ENCODE measurements at places on chromosomes 6 and 20.
A peak's percentile ranks its signal among the peaks of the same experiment; 100 is the strongest.

GRCh38 chr6:78701407-78701806, 165.9 kb upstream of the IRAK1BP1 start:
- no peak for DNase-seq

GRCh38 chr6:14228571-14228970, 111.0 kb downstream of the CD83 start:
- no peak for DNase-seq

- no peak for DNase-seq
Observed at GRCh38 chr6:73624896-73625295, 28.9 kb downstream of the SLC17A5 start.

GRCh38 chr20:3863317-3863716, 16.7 kb downstream of the MAVS start:
- DNase-seq: no peak

GRCh38 chr6:16725145-16725864, 36.0 kb downstream of the ATXN1 start:
- no peak for DNase-seq

DNA sequence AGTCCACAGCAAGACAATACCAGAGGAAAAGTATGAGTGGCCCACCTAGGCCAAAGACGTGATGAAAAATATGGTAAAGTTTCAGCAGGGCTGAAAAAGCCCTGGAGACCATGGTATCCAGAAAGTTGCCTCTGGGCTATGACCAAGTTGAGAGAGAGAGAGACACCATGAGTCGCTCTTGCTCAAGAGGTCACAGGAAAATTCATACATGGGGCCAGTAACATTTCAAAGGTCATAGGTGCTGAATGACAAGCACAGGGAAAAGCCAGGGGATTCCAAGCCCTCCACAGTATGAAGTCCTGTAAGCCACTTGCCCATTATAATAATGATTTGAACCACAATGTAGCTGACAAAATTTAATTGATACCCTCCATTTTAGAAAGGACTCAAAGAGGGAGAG, 657.7 kb upstream of the CITED2 start:
- DNase-seq: no peak

- no peak for DNase-seq
Observed at GRCh38 chr6:111651185-111652034, 45.7 kb upstream of the TRAF3IP2 start.

- no peak for DNase-seq
Observed at GRCh38 chr20:9130521-9130920, 61.6 kb downstream of the PLCB4 start.

DNA sequence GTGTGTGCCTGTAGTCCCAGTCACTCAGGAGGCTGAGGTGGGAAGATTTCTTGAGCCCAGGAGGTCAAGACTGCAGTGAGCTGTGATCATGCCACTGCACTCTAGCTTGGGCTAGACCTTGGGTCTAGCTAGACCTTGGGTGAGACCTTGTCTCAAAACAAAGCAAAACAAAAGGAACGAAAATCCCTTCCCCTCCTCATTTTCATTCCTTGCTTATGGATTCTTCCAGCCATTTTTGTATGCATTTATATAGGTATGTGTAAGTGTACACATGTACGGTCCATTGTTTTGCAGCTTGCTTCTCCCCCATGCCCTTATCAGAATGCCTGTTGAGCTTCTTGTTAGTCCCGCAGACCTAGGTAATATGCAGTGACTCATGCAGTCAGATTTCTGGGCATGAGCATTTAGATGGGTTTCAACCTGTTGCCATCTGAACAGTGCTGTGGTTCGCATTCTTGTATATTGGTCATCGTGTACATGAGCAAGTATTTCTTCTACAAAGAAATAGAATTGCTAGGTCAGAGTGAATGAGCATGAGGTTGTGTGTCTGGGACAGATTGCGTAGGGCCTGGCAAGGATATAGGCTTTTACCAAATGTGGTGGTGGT, 73.2 kb downstream of the ATRN start:
- DNase-seq: no peak

GRCh38 chr6:139699911-139700310, 325.5 kb upstream of the CITED2 start:
- no peak for DNase-seq

DNA sequence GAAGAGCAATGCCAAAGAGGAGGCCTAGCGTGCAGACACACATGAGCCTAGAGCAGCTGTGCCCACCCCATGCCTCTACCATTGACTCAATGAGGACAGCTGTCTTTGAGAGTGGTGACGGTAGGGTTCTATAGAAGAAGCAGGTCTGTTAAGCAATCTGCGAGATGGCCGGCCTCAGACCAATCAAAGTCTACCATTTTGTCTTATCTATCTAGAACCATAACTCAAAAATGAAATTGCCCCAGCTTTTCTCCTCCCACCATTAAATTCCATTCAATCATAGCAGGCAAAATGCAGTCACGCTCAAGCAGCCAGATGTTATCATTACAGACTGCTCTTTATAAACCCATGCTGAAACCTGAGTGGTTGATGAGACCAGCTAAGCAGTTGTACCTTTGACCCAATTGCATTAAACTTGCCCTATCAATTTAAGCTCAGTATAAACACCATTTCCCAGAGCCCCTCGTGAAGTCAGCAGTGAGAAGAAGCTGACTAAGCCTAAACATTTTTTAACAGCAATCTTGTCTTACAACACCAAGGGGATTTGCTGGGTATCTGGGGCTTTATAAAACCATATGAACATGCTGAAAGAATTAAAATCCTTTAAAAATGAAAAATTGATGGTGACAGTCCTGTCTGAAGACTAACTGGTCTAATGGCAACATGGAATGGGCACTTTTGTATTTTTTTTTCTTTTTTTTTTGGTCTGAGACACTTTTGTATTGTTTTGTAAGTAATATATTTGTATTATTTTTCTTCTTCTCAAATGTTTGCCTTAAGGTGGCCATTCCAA, 57.5 kb downstream of the FOXC1 start:
- no peak for DNase-seq

- no peak for DNase-seq
Observed at GRCh38 chr6:113291751-113292445, 565.2 kb upstream of the MARCKS start.

DNA sequence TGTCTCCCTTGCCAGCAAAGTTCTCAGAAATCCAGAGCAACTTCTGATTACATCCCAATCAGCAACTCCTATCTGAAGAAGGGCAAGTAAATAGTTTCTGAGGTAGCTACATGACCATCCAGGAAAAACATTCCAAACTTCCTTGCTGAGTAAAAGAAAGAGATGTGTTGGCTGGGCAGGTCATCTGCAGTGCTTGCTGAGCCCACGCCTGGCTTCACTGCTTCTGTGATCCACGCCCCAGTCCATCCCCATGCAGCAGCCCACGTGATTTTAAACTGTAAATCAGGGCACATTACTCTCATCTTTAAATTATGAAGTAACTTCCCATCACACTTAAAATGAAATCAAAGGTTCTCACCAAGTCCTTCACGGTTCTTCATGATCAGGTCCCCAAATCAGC, 603.6 kb downstream of the QKI start:
- DNase-seq: no peak

DNA sequence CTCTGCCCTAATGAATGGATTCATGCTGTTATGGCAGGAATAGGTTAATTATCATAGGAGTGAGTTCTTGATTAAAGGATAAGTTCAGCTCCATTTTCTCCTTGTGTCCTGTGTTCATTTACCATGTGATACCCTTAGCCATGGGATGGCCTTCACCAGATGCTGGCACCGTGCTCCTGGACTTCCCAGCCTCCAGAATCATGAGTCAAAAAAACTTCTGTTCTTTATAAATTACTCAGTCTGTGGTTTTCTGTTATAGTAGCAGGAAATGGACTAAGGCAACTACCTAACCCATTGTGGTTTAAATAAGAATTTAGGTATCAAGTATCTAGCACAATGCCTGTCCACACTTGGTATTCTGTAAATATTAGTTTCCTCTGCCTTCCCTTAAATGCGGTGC, 223.5 kb downstream of the MEI4 start:
- no peak for DNase-seq

- no peak for DNase-seq
Observed at GRCh38 chr20:36070451-36070850, 84.1 kb upstream of the EPB41L1 start.

- DNase-seq: peak; percentile 52
Observed at GRCh38 chr6:149060300-149060984, 257.1 kb upstream of the TAB2 start.

DNA sequence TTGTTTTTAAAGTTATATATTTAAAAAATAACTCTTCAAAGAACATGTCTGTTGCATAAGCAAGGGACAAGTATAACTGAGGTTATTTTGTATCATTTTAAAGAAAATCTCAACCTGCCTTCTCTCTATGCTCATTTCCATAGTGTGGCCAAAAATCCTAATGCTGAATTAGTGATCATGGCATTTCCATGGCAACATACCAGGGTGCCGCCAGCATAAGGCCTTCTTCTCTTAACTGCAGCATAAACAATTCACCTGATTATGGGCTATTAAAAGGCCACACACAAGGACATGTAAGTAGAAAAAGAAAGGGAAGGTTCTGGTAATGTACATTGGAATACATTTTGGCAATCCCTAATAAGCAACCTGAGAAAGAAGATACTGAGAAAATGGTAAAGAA, 95.1 kb upstream of the RNF217 start:
- no peak for DNase-seq

- no peak for DNase-seq
Observed at GRCh38 chr6:14796974-14797762, 448.7 kb upstream of the JARID2 start.

DNA sequence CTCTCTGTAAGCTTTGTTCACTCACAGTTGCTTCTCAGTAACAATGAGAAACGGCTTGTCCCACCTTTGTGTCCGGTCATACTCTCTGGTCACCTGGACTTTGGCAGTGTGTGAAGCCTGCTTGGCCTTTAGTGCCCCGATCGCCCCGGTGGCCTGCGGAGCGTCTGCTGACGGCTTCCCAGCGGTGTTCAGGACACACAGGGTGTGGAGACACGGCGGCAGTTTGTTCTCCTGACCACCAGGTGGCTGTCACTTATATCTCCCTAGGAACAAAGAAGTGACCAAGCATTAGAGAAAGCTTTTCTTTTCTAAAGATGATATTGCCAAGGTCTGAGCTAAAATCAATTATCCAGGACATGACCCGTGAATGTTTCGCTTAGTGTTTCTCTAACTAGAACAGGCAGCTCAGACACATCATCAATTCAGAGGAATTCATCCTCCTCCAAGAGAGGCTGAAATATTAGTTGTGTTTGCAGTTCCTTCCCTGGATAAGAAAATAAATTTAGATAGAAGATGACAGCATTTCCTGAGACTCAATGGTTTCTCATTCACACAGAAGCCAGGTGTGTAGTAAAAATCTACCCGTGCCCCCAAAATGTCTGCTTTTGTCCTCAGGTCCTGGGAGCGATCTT, 167.4 kb upstream of the THBS2 start:
- DNase-seq: no peak

- DNase-seq: no peak
Observed at GRCh38 chr20:12306107-12306506, 388.4 kb downstream of the BTBD3 start.

DNA sequence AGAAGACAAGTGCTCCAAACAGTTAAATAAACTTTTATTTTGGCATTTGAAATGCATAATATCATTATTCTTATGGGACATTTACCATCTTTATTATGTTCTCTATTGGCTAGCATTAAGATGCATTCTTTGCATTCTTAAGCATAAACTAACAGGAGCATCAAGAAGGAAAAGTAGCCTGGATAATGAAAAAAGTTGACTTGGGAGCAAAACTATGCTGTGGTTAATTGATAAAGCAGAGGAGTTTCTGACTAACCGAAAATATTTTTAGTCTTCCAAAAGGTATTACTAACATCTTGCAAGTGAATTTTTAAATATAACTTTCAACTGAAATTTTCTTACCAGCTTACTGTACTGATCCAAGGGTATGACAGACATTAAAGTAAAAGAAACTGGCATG, 140.3 kb downstream of the FLRT3 start:
- DNase-seq: no peak

- no peak for DNase-seq
Observed at GRCh38 chr6:115945306-115945705, 115.4 kb downstream of the FRK start.

DNA sequence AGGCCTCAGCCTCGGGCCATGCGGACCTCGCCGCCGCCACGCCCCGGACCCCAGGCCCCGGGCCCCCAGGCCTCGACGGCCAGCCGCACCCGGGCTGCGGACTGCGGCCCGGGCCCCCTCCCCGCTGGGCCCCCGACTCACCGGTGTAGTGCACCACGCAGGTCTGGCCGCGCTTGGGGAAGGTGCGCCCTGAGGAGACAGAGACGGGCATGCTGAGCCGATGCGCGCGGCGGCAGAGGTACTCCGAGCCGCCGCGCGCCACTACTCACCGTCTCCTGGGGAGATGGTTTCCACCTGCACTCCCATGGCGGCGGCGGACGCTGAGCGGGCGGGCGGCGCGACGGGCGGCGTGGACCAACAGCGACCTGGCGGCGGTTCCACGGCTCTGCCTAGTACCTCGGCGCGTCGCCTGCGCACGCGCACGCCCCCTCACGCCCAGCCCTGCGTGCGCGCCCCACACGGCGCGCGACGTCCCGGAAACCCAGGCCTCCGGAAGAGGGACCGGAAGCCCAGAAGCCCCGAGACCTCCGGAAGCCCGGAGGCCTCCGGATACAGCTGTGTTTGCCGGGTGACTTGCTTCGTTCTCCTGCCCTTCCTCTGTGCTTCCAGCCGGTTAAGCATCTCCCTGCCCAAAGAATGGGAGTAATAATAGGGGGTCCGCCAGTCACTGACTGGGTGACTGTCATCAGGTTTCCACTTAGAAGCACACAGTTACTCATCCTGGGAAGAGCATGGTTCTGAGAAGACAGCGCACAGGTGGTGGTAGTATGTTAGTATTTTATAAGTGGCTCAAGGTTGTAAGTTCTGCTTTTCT, at the start of gene FKBP1A:
TSS of gene FKBP1A (minus strand) at position 362 of the 814 bp plus-strand sequence. CDS start at position 306, 56 bp downstream.
- DNase-seq: peak; percentile 94

GRCh38 chr6:139659711-139660110, 285.3 kb upstream of the CITED2 start:
- DNase-seq: no peak

DNA sequence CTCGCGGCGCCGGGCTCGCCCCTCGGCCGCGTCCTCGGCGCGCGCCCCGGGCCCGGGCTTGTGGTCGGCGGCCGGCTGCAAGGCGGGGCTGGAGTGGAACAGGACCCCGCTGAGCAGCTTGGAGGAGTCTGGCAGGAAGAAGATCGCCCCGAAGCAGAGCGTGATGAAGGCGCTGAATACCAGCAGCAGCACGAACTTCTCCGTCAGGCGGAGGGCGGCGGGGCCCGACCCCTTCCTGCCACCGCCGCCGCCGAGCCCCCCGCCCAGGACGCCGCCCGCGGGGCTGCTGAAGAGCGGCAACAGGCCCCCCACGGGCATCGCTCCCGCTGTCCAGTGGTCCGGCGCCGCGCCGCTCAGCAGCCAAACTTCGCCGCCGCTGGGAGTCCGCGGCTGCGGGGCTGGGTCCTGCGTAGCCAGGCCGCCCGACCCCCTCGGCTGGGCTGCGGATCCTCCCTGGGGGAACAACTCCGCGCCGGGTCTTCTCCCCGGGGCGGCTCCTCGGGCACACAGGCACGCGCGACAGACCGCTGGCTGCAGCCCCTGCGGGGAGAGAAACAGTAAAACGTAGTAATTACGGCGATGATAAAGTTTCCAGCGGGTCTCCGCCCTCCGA, 707 bp downstream of the MAN1A1 start:
- peak; percentile 16 for DNase-seq

Measured in CD4-positive, alpha-beta T cell treated with Interferon gamma for 1 hour (primary cell).